Cortex of kidney (tissue), 1 donor: ENCODE measurements at places on chromosomes 1 and 21.

DNA sequence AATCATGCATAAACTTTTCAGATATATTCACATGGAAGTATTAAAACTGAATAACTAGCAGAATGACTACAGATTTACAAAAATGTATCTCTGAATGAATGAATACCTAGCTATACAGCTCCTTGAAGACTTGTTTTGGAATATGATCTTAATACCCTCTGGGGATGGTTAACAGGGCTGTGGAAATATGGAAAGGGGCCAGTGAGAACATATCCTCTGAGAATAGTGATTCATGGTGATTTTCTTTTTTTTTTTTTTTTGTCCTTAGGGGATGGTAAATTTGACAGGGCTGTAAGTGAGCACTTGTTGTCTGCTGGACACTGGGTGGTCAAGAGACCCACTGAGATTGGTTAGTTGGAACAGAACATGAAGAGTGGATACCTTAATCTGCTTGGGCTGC lies 80.7 kb upstream of the HP1BP3 start:
- no peak for DNase-seq

GRCh38 chr21:42574234-42575027 lies 60.8 kb downstream of the SLC37A1 start:
- no peak for DNase-seq

- no peak for DNase-seq
These were observed 590 bp upstream of the TACSTD2 start for GRCh38 chr1:58577654-58578030.

GRCh38 chr1:84959294-84959693 lies 37.6 kb downstream of the MCOLN2 start:
- DNase-seq = no peak

- no peak for DNase-seq
These were observed 55.7 kb downstream of the RGS4 start for GRCh38 chr1:163124812-163125211.

DNA sequence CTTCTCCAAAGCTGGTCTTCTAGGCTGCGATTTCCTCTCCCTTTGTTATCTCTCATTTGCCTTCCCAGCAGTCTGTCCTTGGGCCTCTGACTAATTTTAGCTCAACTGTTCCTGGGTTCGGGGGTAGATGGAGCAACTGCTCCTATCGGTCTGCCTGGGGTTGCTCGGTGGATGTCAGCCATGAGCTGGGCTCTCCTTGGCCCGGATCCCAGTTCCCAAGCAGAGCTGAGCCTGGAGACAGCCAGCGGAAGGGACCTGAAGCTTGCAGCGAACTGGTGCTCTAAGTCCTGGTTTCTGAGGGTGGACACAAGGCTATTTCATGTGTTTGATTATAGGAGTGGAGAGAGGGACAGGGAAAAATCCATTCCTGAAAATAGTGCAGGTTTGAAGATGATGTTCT lies 423.0 kb downstream of the RPS6KC1 start:
- no peak for DNase-seq

DNA sequence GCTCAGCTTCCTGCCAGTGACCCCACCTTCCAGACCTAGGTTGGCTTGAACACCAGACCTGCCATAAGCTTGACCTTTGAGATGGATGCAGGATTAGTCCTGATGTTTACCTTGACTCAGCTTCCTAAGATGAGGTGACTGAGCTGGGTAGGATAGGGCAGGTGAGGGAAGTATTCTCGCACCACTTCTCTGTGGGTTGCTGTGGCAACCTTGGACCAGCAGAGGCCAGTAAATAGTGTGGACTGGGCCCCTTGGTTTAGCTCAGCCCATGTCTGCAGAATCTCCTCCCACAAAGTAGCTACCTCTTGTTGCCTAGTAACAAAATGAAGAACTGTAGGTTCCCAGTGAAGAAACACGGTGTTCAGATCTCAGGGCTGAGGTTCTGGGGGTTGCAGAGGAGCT lies 8.4 kb downstream of the RPS6KA1 start:
- no peak for DNase-seq

- DNase-seq = no peak
These were observed 199.0 kb downstream of the URB2 start for GRCh38 chr1:229825042-229825441.

DNA sequence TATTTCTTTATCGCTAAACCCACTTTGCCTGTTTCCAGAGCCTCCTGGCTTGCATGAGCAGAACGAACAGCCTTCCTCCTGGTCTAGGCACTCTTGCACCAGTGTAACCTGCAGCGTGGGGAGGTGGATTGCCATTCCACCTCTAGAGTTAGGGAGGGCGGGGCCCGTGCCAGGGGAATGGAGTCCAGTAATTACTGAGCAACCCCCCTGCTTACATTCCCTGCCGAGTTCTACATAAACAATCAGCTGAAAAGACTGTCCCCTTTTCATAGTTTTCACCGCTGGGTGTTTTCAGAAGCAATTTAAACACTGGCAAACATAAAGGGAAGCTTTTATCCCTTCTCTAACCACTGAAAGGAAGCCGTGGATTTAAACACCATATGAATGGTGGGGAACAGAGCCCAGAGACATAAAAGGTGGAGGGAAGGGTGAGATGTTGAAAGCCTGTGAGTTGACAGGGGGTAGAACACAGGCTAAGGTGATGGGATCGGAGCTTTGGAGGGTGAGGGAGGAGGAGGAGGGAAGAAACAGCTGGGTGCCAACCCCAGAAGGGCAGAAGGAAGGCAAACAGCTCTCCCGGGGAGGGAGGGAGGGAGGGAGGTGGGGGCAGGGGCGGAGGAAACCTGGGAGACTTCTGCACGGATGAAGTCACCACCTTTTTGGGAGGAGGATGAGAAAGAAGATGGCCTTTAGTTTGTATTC lies 68.0 kb upstream of the WDR26 start:
- no peak for DNase-seq

DNA sequence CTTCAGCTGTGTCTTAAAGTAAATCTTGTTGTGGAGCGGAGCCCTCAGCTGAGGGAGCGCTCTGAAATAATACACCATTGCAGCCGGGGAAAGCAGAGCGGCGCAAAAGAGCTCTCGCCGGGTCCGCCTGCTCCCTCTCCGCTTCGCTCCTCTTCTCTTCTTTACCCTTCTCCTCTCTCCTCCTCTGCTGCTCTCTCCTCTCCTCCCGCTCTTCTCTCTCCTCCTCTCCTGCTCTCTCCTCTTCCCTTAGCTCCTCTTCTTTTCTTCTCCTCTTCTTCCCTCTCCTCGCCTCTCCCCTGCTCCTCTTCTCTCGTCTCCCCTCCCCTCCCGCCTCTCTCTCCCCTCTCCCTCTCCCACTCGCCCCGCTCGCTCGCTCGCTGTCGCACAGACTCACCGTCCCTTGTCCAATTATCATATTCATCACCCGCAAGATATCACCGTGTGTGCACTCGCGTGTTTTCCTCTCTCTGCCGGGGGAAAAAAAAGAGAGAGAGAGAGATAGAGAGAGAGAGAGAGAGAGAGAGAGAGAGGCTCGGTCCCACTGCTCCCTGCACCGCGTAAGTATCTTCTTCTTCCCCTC lies at the start of gene PROX1:
Gene PROX1 (plus strand): TSS at position 47 of the 580 bp plus-strand sequence. CDS start 8,563 bp downstream, outside the sequence.
- DNase-seq = no peak

DNA sequence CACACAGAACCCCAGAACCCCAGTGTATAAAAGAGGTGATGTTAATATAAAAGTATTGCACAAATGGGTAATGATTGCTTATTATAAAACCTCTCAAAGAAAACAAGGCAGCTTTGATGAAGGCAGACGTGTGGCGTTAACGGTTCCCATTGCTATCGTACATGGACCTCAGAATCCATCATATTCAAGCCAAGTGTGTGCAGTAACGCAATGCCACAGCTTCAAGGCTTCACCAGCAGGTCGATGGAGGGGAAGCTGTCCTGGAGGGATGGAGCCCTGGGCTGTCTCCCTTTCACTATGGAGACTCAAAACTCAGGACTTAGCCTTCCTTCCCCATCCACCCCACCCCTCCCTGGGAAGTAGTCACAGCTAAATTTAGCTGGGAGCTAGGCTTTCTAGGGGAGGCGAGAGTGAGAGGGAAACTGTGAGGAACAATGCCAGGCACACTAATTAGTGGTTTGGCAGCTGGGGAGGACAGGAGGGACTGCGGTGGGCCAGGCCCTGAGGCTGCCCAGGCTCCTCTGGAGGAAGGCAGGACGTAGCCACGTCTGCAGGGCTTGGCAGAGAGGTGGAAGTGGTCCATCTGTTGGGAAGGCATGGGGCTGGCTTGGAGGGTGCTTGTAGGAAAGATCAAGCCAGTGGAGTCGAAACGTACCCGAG lies 121.2 kb downstream of the HMGB4 start:
- DNase-seq = no peak

DNA sequence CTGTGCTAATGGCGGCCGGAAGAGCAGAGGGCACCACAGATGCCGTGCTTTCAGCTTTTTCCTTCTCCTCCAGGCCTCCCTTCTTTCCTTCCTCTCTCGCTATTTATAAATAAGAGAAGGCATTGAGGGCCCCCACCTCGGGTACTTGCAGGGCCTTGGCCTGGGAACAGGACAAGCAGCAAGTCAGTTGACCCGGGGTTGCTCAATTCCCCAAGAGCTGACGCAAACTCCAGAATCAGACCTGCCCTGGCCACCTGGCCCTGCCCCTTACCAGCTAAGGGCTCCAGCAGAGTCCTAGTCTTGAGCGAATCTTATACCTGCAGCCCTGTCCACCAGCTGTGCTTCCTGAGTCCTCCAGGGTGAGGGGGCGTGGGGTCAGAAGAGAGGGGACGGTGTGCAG lies 13.5 kb downstream of the TNFRSF1B start:
- DNase-seq = no peak

- DNase-seq = no peak
These were observed 1.5 kb downstream of the CSDE1 start for GRCh38 chr1:114756009-114756892.

- no peak for DNase-seq
These were observed 90.2 kb downstream of the LRRC7 start for GRCh38 chr1:69657971-69658370.

DNA sequence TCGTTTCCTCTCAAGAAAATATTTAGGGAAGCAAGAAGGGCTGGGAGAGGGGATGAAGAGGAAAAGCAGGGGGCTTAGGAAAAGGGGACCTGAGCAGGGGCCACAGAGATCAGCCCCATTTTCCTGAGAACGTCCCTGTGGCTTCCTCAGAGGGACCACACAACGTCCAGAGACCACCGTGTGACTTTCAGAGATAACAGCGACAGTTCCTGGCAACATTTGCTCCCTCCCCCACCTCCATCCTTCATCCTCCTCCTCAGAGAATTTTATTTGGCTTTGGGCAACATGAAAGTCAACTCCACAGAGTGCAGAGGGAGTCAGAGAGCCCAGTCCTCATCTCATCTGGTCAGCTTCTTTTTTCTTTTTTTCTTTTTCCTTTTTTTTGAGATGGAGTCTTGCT lies 50.9 kb downstream of the RUNX1 start:
- no peak for DNase-seq

GRCh38 chr1:53069663-53070327 lies 7.8 kb downstream of the PODN start:
- no peak for DNase-seq

GRCh38 chr1:159652506-159652905 lies 61.9 kb downstream of the CRP start:
- no peak for DNase-seq

DNA sequence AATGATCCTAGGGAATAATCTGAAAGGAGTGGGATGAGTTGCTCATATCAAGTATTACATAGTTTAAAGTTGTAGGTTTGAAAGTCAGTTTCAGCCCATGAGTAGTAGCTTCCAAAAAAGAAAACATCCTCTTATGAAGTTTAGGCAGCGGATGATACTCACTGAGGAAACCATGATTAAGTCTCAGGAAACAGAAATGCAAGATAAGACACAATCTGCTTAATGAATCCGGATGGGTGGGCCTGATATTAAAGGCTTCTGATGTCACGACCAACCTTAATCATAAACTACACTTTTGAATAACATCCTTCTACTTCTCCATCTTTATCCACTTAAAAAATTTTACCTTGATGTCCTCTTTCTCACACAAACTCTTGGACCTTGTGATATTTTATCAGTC lies 61.8 kb downstream of the S1PR1 start:
- DNase-seq = no peak

- DNase-seq = no peak
These were observed 10.5 kb downstream of the SLX9 start for GRCh38 chr21:44950351-44950750.

- no peak for DNase-seq
These were observed 36.3 kb upstream of the AHCYL1 start for GRCh38 chr1:109948285-109948630.

DNA sequence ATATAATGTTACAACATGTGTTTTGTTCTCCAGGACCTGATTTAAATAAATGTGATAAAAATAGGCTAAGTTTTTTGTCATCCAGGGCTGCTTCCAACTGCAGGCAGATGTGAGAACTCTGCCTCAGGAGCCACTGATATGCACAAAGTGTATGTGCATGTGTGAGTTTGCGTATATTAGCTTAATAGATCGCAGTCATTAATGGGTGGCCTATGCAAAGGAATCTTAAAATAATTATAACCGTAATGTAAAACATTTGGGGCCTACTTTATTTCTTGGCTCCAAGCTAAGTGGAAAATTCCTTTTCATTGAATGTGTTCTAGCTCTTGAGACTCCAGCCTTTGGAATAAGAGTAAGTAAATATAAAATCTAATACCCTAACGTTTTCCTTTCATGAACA lies 16.8 kb downstream of the DHX9 start:
- no peak for DNase-seq

- no peak for DNase-seq
These were observed 1.2 kb downstream of the JMJD4 start for GRCh38 chr1:227733751-227734545.

DNA sequence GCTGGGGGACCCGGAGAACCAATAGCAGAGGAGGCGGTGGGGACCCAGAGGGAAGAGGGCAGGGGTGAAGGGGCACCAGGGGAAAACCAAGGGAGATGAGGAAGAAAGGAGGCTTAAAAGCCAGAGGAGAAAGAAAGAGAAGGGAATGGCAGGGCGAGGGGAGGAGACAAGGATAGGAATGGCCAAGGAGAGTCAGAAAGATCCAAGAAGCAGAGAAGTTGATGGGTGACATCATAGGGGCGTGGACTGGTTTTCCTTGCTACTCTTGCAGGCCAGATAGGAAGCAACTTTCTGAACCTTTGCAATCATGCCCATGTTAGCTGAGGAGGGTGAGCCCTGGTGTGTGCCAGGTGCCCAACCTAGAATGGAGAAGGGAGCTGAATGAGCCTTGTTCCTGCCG lies 5.4 kb downstream of the NPR1 start:
- no peak for DNase-seq

DNA sequence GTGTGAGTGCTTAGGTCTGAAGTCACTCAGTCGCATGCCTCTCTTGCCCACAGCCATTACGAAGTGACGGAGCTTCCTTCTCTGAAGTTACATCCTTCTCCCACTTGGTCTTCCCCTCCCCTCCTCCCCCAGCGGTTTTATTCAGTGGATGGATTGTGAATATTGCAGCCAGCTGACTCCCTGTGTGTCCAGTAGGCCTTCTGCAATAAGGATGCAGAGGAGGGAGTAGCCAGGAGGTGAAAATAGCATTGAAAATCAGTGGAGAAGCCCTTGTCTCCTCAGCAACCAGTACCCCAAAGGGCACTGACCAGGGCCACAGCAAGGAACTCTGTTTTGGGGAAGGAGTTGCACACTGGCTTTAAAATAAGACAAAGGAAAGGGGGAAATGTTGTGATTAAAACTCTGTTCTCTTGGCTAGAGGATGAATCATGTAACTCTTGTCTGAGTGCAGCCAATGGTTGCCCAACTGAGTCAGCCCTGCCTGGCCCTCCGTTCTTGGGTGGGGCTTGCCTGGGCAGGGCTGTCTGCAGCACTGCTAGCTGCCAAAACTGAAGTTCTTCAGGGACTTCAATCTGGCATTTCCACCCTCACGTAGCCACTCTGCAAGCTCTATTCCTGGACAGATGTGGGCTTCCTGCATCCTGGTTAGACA lies 4.3 kb downstream of the S100A10 start:
- DNase-seq = no peak

- no peak for DNase-seq
These were observed 5.4 kb upstream of the HES5 start for GRCh38 chr1:2535455-2535854.

- no peak for DNase-seq
These were observed 416 bp upstream of the TNFRSF14 start for GRCh38 chr1:2555634-2556276.
